Activated CD8-positive, alpha-beta T cell treated with anti-CD3 and anti-CD28 coated beads, Interleukin-2, amount 10 ng/mL, durations not matched to agents 7 days and 5 days (primary cell): ENCODE measurements at places on chromosomes 7 and 10. TPM values are rescaled to one million over a fixed set of nuclear protein-coding genes. Genes with fewer than 3 reads are reported as not detected.

The RINT1 gene
- total RNA-seq, result 21.9 TPM

- peaks cover 98% of the 10 kb centered on the region for H3K4me1 ChIP-seq
- H3K36me3 ChIP-seq, result peaks cover 96% of the 10 kb centered on the region
- no peak overlapping the region for H3K4me3 ChIP-seq
- DNase-seq, result no peak
- no peak overlapping the region for H3K27ac ChIP-seq
- no peaks in the 10 kb centered on the region for H3K27me3 ChIP-seq
Measured at GRCh38 chr10:11183015-11183414, 165.3 kb downstream of the CELF2 start.

The A1CF gene
- not detected for total RNA-seq

- no peaks in the 10 kb centered on the region for H3K36me3 ChIP-seq
- H3K4me3 ChIP-seq, result no peak overlapping the region
- no peak for DNase-seq
- H3K27me3 ChIP-seq, result peaks cover 7% of the 10 kb centered on the region
- H3K27ac ChIP-seq, result no peak overlapping the region
Measured at GRCh38 chr7:32289651-32290414, 200.3 kb downstream of the LSM5 start.

GRCh38 chr7:27096768-27097514, 1.1 kb upstream of the HOXA1 start:
- DNase-seq, result no peak
- peaks cover 78% of the 10 kb centered on the region for H3K27me3 ChIP-seq
- H3K27ac ChIP-seq, result no peak overlapping the region
- peaks cover 4% of the 10 kb centered on the region for H3K36me3 ChIP-seq

The CTAGE6 gene
- total RNA-seq, result 0.44 TPM

DNA sequence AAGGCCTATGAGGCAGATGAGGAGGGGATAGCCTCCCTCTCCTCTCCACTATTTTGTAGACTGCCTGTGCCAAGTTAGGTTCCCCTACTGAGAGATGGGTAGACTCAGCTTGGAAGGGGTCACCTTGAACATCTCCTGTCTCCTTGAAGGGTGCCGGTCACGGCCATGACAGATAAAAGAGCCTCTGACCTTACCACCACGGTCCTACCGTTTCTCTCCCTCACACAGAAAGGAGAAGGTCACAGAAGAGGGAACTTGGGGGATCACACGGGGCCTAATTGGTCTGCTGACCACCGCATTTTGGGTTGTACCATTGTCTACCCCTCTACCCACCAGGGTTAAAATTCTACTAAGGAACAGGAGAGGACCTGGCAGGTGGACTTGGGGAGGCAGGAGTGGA, 17.0 kb downstream of the PRSS2 start:
- H3K4me1 ChIP-seq, result peaks cover 21% of the 10 kb centered on the region
- DNase-seq, result peak; percentile 20
- H3K27me3 ChIP-seq, result no peaks in the 10 kb centered on the region
- peak overlapping the region; percentile 90 for H3K4me3 ChIP-seq
- H3K36me3 ChIP-seq, result peaks cover 58% of the 10 kb centered on the region
- H3K27ac ChIP-seq, result peak overlapping the region; percentile 99

DNA sequence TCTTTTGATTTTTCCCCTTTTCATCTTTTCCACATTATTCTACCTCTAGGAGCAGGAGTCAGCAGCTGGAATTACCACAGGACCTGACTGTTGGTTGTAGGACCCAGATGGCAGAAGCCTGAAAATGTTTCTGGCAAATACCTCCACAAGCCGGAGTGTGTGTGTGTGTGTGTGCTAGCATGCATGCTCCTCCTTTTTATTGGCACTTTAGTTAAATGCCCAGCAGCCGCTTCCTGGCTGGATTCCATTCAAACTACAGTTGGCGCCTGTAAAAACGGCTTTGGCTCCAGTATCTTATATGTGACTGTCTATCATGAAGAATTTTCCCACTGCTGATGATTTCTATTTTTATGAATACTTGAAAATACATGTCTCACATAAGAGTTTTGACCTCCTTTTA, 319.7 kb upstream of the SP4 start:
- no peaks in the 10 kb centered on the region for H3K27me3 ChIP-seq
- H3K27ac ChIP-seq, result no peak overlapping the region
- DNase-seq, result no peak
- H3K4me1 ChIP-seq, result no peaks in the 10 kb centered on the region
- no peaks in the 10 kb centered on the region for H3K36me3 ChIP-seq

- H3K27me3 ChIP-seq, result no peaks in the 10 kb centered on the region
- no peak overlapping the region for H3K4me3 ChIP-seq
- H3K27ac ChIP-seq, result no peak overlapping the region
- H3K4me1 ChIP-seq, result no peaks in the 10 kb centered on the region
Measured at GRCh38 chr10:37681617-37681999, 175.8 kb downstream of the ZNF248 start.

DNA sequence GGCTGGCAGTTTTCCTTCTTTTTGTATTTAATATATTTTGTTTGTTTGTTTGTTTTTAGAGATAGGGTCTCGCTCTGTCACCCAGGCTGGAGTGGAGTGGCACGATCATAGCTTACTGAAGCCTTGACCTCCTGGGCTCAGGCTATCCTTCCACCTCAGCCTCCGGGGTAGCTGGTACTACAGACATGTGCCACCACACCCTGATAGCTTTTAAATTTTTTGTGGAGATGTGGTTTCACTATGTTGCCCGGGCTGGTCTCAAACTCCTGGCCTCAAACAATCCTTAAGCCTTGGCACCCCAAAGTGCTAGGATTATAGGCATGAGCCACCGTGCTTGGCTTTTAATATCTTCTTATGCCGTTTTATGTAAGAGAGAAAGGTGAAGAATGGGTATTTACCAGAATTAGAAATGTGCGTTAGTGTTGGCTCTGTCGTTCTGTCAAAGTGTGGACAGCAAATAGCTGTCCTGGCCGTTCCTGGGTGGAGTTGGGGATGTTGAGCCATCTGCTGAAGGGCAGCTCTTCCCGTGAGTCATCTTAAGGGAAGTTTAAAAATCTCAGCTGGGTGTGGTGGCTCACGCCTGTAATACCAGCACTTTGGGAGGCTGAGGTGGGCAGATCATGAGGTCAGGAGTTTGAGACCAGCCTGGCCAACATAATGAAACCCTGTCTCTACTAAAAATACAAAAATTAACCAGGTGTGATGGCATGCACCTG, 14.8 kb downstream of the OGDH start:
- H3K27me3 ChIP-seq, result no peaks in the 10 kb centered on the region
- DNase-seq, result no peak
- peaks cover 90% of the 10 kb centered on the region for H3K4me1 ChIP-seq
- H3K27ac ChIP-seq, result peak overlapping the region; percentile 23
- no peak overlapping the region for H3K4me3 ChIP-seq

DNA sequence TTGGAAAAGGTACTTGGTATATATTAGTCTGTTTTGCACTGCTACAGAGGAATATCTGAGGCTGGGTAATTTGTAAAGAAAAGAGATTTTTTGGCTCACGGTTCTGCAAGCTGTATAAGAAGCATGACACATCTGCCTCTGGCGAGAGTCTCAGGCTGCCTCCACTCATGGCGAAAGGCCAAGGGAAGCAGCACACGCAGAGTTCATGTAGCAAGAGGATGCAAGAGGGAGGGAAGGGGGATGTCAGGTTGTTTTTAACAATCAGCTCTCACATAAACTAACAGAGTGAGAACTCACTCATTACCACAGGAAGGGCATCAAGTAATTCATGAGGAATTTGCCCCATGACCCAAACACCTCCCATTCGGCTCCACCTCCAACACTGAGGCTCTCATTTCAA, 484.8 kb upstream of the DPP6 start:
- no peak overlapping the region for H3K4me3 ChIP-seq
- no peak overlapping the region for H3K27ac ChIP-seq
- no peaks in the 10 kb centered on the region for H3K4me1 ChIP-seq
- H3K36me3 ChIP-seq, result no peaks in the 10 kb centered on the region
- no peaks in the 10 kb centered on the region for H3K27me3 ChIP-seq
- DNase-seq, result no peak

DNA sequence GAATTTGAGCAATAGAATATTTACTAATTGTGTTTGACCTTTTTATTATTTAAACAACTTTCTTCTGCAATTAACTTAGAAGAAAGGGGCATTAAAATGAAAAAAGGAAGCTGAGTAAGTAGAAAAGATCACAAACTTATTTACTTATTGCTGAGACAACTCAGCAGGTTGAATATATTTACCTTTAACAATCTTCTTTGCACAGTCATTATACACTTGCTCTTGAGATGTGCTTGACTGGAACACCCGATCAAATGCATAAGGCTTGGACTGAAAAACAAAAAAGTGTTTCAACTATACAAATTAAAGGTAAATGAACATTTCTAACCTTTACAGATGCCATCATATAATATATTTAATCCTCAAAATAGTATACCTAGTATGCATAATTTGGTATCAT, 7.9 kb downstream of the KIF5B start:
- no peak overlapping the region for H3K27ac ChIP-seq
- no peak overlapping the region for H3K4me3 ChIP-seq
- DNase-seq, result no peak
- peaks cover 74% of the 10 kb centered on the region for H3K4me1 ChIP-seq

- DNase-seq, result peak; percentile 14
- H3K27ac ChIP-seq, result no peak overlapping the region
- no peaks in the 10 kb centered on the region for H3K27me3 ChIP-seq
- no peak overlapping the region for H3K4me3 ChIP-seq
Measured at GRCh38 chr7:44383566-44383965, 58.2 kb upstream of the CAMK2B start.

DNA sequence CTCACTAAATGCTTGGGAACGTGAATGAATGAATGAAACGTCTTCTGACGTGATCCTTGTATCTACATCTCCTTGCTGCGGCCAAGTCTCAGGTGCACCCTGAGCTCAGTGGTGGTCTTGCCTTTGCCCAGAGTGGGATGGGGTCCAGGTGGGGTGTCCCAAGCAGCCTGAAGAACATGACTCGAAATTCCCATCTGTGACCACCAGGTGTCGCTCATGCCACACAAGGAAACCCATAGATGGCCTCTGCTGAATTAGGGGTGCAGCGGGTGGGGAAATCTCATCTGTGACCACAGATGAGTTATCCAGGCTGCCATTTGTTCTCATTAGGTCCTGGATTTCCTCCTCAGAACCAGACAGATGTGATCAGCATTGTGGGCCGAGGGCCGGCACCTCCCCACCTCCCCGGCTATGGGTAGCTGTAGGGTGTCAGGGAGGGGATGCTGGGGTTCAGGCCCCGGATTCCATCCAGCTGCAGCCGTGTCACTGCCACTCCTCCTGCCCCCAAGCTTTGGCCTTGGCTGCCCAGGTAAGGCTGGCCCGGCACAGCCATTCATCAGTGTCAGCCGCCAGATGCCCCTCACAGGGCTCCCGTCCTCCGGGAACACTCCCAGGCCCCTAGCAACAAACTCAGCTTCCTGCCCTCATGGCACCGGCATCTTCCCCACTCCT, 21.0 kb upstream of the GNA12 start:
- no peaks in the 10 kb centered on the region for H3K36me3 ChIP-seq
- no peak overlapping the region for H3K4me3 ChIP-seq
- peak overlapping the region; percentile 43 for H3K27ac ChIP-seq
- peak; percentile 81 for DNase-seq

The PDZD7 gene
- total RNA-seq, result 0.50 TPM

- no peak for DNase-seq
- no peak overlapping the region for H3K27ac ChIP-seq
- no peaks in the 10 kb centered on the region for H3K27me3 ChIP-seq
- H3K4me1 ChIP-seq, result no peaks in the 10 kb centered on the region
- no peaks in the 10 kb centered on the region for H3K36me3 ChIP-seq
- no peak overlapping the region for H3K4me3 ChIP-seq
Measured at GRCh38 chr10:33753389-33753788, 418.9 kb upstream of the NRP1 start.

DNA sequence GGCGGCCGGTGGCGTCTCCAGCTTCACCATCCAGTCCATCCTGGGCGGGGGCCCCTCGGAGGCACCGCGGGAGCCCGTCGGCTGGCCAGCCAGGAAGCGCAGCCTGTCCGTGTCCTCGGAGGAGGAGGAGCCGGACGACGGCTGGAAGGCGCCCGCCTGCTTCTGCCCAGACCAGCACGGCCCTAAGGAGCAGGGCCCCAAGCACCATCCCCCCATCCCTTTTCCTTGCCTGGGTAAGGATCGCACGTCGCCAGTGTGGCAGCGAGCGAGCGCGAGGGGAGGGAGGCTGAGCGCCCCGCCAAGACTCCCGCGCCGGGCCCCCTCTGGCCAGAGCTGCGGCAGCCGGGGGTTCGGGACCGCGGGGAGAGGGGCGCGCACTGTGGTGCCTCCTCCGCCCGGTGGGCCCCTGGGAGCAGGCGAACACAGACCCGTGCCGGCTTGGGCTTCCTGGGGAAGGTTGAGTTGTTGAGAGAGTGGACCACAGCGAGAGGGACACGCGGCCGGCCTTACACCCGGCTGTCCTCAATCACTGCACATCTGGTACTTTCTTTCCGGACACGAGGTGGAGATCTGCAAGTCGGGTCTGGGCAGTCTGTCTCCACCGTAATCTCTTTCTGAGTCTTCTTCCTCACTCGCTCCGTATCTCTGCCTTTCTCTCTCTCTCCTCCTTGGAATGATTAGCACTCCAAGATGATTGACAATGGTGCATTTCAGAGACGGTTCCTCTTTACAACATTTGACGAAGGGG, 652 bp downstream of the HMX2 start:
- peaks cover 12% of the 10 kb centered on the region for H3K36me3 ChIP-seq
- peaks cover 69% of the 10 kb centered on the region for H3K4me1 ChIP-seq
- H3K4me3 ChIP-seq, result peak overlapping the region; percentile 52
- no peak for DNase-seq

The LEP gene
- not detected for total RNA-seq

- H3K4me3 ChIP-seq, result peak overlapping the region; percentile 90
- H3K27ac ChIP-seq, result peak overlapping the region; percentile 80
Measured at GRCh38 chr7:148699024-148699781, 500 bp downstream of the CUL1 start.

DNA sequence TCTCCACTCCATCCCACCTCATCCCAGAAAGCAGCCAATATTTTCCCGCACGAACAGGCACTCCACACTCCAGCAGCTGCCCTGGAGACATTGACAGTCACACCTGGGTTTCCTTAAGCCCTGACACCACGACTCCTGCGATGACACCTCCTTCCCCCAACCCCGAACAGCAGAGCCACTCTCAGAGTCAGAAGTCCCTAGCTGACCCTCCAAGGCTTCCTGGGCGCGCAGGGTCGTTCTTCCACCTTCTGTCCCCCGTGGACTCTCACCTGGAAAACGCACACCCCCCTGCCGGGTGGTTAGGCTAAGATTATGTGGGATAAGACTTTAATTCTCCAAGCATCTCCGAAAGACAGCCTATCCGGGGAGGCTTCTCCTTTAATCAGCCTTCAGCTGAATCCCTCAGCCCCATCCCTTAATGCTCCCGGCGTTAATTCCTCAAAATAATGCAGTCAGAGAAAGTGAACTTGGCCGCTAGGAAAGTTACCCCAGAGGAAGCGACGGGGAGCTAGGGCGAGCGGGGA, 1.1 kb downstream of the DENND11 start:
- peaks cover 18% of the 10 kb centered on the region for H3K27me3 ChIP-seq
- peaks cover 37% of the 10 kb centered on the region for H3K4me1 ChIP-seq
- peak overlapping the region; percentile 81 for H3K4me3 ChIP-seq
- peak overlapping the region; percentile 59 for H3K27ac ChIP-seq
- H3K36me3 ChIP-seq, result peaks cover 9% of the 10 kb centered on the region
- no peak for DNase-seq
